Anterior cingulate cortex (tissue), 58 donors: ENCODE measurements at places on chromosomes 4 and X.

GRCh38 chrX:35622601-35623000 lies 175.5 kb upstream of the MAGEB16 start:
- DNase-seq = no peak

- DNase-seq = no peak
These were observed 73.2 kb downstream of the SORBS2 start for GRCh38 chr4:185738820-185739219.

DNA sequence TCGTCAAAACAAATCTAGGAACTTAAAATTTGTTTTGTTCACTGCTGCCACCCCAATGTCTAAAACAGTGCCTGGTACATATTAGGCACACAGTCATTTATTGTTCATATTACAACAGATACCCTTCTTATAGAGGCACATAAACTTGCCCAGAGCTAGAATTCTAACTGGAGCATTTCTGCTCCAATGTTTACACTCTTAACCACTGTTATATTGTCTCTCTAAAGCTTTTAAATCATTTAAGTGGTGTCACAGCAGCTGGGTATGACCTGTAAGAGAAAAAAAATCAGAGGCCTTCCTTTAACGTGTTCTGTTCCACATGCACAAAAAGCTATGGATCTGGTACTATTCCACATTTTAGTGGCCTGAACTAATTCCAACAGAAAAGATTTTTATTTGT lies 3.0 kb downstream of the UBE2D3 start:
- no peak for DNase-seq

DNA sequence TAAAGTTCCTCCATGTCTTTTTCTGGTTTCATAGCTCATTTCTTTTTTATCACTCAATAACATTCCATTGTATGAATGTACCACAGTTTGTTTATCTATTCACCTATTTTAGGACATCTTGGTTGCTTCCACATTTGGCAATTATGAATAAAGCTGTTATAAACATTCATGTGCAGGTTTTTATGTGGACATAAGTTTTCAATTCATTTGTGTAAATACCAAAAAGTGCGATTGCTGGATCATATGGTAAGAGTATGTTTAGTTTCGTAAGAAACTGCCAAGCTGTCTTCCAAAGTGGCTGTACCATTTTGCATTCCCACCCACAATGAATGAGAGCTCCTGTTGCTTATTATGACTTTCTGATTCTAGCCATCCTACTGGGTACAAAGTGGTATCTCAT lies 36.3 kb upstream of the ZFX start:
- DNase-seq = no peak

- no peak for DNase-seq
These were observed 3.2 kb downstream of the SOWAHB start for GRCh38 chr4:76894537-76895255.

DNA sequence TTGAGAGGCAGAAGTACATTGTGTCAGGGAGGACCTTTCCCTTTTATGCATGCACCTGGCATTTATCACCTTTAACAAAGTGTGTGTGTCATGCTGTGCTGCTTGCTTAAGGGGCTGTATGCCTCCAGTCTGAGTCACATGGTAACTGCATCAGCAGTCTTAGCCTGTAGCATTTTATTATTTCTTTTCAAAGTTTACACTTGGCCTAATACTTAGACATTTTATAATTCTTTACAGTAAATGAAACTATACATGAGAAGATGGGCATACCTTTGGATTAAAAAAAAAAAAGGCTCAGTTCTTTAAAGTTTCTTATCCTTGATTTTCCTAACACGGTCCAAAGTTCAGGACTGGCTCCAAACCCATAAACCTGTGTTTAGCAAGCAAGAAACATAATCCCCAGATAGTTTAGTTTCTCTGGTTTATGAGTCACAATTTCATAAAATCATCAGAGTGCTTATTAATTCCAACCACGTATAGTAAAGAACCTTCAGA lies 14.6 kb downstream of the NPNT start:
- no peak for DNase-seq

DNA sequence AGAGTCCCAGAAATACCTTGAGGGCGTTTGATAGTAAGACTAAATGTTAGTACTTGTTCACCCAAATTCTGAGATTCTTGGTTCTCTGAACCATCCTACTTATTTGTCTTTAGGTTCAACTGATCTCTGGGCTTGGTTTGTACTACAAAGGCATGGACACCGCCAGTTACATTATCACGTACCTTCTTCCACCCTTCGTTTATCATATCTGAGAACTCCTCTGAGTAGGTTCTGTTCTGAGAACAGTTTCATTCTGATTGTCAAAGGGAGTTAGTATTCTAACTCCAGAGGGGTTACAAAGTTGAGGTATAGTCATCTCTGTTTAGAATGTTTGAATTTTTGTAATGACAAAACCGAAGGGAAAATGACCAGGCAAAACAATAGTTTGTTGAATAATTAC lies 19.3 kb downstream of the ZFX start:
- no peak for DNase-seq

DNA sequence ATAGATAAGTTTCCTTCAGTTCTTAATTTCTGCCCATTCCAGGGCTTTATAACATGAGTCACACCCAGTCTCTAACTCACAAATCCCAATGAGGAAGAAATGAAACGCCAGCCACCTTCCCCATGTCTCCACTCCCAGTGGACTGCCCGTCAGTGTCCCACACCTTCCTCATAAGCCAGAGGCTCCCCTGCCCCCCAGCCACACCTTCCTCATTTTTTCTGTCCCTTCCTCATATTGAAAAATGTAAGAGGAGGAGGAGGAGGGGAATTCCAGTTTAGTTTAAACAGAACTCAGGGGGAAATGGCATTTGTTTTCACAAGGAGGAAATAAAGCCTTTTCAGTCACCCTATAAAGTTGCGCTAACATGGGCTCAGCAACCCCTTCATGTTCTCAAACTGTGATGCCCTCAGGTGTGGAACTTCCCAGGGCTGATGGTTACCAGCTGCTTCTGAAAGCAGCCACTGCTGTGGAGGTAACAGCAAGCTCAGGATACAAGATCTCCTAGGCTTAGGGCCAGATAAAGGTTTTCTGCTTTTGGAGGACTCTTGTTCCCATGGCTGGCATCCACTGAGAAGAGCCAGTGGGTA lies 97.8 kb downstream of the PARM1 start:
- DNase-seq = no peak

- DNase-seq = no peak
These were observed 41.6 kb upstream of the IGSF1 start for GRCh38 chrX:131330735-131331134.

GRCh38 chr4:113901994-113902787 lies 77.3 kb downstream of the ARSJ start:
- no peak for DNase-seq

DNA sequence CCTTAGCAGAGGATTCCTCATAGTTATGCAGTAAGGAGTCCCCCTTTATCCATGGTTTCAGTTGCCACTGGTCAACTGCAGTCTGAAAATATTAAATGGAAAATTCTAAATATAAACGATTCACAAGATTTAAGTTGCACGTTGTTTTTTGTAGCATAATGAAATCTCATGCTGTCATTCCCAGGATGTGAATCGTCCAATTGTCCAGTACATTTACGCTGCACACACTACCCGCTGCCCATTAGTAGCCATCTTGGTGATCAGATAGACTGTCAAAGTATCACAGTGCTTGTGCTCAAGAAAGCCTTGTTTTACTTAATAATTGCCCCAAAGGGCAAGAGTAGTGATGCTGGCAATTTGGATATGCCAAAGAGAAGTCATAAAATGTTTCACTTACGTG lies 434.8 kb downstream of the MAPK10 start:
- no peak for DNase-seq

DNA sequence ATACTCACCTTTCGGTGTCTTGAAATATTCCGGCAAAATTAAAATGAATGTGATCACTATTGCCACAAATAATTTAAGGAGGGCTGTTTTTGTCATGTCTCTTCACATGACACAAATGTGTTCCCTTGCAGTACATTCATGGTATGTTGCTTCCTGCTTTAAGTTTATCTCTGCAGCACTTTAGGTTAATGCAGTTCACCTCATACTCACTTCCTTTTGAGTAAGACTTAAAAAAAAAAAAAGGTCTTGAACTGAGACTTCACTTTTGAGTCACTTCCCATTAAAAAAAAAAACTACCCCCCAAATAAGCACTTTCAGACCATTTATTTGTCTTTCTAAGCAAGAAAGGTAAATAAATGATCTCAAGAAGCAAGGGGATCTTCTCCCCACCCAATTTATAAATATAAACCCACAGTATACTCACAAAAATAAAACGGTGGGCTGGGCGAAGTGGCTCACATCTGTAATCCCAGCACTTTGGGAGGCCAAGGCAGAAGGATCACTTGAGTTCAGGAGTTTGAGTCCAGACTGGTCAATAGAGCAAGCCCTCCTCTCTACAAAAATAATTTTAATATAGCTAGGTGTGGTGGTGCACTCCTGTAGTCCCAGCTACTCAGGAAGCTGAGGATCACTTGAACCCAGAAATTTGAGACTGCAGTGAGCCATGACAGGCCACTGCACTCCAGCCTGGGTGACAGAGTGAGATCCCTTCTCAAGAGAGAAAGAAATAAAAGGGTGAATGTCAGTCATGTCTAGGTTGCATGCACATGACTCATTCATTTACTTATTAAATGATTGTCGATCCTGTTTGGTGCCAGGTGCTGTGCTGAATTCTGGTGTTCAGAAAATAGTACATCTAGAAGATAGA lies at the start of gene TMEM156:
Gene TMEM156, minus strand, starts transcription at position 192 of the 868 bp plus-strand sequence. Its CDS starts 96 bp downstream, at position 96.
- no peak for DNase-seq

DNA sequence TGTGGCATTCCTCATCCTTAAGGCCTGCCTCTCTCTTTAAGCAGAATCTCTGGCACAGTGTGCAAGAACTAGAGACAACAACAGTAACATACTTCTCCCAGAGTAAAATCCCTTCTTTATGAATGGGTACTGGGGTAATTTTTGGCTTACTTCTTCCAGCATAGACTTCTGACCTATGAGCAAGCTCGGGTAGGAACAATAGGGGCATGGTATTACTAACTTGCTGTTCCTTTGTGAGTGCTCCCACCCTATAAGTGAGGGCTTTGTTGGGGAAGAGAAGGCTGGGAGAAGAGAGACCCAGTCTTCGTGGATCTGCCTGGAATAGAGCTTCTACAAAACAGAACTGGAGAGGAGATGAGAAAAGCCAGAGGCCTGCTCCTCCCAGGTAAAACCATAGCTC lies 30.2 kb downstream of the CLDN2 start:
- DNase-seq = no peak

DNA sequence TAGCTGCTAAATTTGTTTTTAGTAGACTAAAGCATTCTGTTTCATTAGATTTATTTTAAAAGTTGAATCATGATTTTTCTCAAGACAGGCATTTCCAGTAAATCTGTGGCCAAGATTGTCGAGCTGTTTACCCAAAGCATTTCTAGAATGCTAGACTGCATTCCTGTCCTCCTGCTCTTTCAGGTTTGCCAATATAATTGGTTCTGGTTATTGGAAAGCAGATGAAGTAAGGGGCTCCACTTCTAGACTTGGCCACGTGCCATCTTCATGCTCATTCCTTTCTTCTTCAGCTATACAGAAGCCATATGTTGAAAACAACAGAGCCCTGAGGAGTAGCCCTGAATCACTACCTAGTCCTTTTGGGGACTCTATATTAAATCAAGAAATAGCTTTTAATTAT lies 62.5 kb downstream of the PGRMC2 start:
- DNase-seq = no peak

GRCh38 chrX:9312922-9313867 lies 151.7 kb upstream of the TBL1X start:
- DNase-seq = no peak

DNA sequence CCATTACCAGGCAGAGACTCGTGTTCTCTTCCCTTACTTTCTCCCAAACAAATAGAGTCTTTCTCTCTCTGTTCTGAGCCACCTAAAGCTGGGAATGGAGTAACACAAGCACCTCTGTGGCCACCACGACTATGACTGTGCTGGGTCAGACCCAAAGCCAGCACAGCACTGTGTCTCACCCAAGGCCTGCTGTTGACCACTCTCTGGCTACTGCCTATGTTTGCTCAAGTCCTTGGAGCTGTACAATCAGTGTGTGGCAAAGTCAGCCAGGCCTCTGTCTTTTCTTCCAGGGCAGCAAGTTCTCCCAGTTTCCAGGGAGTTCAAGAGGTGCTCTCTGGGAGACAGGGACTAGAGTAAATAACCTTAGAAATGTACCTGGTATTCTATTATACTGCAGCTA lies 239.4 kb downstream of the FAM47A start:
- DNase-seq = no peak

DNA sequence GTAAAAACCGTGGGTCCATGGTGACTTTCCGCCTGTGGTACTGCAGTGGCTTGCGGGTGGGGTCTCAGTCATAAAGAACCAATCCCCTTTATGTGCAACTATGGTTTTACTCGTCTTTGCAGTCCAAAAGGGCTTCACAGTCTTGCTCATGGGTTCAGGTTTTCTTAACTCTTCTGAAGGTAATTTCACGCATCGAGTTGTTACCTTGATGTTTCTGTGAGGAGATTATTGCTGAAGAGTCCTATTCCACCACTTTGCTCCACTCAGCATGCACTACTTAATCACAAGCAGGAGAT lies 41.5 kb downstream of the F8 start:
- no peak for DNase-seq

GRCh38 chr4:112771-113170 lies 11.5 kb upstream of the ZNF718 start:
- no peak for DNase-seq
